NCI-H69 (cell line): ENCODE measurements at places on chromosomes 2 and 18.

- peak; percentile 76 for DNase-seq
These were observed 800 bp downstream of the RPRM start for GRCh38 chr2:153477636-153478288.

GRCh38 chr18:35618696-35619095 is 37.2 kb downstream of the GALNT1 start:
- peak; percentile 30 for DNase-seq

DNA sequence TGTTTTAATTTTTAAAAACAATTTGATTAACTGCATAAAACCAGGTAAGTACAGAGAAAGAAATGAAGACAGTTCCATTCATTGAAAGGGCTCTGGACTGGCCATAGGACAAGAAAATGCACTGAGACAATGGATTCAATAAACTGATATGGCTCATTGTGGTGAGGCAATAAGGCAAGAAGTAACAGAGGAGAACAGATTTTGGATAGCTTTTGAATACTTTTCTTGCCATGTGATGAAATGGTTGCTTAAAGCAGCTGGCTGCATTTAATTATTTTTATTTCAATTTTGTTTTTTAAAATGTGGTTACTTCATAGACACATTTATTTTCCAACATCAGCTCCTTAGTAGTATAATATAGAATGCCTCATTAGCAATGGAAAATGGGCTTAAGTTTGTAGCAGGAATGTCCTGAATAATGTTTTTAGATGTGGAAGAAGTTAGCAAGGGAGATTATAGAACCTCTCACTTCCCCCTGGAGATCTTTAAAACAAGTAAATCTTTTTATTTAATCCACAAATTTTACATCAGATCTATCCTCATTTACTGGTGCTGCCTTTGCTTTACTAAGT is 646.9 kb upstream of the ZEB2 start:
- no peak for DNase-seq

DNA sequence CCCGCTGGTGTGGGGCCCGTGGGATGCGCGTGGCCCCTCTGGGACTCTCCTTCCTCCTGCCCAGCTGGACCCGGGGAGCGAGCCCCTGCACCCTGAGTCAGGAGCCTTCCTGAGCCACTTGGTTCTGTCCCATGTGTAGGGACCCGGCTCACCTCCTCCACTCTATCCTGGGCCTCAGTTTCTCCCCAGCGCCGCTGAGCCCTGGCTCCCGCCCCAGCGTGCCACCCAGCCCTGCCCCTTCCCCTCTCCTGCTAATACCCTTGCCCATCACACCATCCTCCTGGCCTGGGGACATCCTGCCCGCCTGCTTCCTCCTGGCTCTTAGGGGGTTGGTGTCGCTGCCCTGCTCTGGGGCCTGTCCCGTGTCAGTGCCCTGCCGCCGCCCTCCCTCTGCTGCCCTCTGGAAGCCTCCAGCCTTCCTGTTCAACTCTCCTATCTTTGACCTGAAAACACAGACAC is 24.8 kb downstream of the GPC1 start:
- no peak for DNase-seq

DNA sequence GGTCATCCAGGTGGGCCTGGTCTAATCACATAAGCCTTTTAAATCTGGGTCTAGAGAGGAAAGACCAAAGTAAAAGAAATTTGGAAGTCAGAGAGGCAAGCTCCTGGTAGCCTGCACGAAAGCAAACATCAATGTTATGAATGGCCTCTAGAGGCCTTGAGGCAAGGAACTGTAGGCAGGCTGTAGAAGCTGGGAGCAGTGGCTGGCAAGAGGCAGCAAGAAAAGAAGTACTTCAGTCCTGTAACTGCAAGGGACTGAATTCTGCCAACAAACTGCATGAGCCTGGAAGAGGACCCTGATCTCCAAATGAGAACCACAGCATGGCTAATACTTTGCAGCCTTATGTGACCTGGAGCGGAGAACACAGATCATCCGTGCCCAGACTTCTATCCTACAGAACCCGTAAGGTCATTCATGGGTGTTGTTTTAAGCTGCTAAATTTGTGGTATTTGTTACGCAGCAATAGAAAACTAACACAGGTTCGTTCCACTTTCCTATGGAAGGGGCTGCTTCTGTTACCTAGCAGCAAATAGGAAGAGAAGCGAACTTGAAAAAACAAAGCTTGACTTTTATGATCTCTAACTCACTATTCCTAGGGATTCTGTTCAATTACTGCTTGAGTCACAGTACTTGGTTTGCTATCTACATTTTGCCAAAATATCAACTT is 1.2 kb downstream of the IMMT start:
- peak; percentile 3 for DNase-seq

DNA sequence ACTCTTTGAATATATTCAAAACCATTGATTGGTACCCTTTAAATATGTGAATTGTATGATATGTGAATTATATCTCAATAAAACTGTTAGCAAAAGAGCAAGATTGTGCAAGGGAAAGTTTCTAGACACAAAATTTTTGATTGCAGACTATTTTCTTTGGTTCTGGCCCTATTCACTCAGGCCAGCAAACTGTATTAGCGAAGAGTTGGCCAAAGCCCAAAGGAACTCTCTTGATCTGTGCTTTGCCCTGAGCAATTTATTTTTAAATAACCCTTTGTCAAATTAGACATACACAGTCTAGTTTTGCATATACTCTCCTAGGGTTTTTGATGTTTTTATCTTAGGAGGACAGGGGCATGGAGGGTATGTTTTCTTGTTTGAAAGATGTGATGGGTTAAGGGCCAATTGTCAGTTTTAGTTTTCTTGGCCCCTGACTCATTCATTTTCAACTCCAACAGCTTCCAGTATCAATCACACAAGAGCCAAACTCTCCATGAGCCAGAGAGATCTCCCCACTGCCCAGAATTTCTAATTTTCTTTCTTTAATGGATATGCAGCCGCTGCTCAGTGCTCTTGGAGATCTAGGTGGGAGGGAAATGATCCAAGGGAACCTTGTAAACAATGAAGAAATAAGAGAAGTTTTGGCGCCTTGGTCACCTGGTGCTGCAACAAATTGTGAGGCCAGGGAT is 231.5 kb downstream of the SRBD1 start:
- DNase-seq = no peak

- peak; percentile 61 for DNase-seq
These were observed at the start of gene C1QL2 for GRCh38 chr2:119158563-119159347. Gene C1QL2, minus strand, starts transcription at chr2:119158751. Its CDS starts 482 bp downstream, at chr2:119158269.

- DNase-seq = no peak
These were observed 279.1 kb downstream of the ZEB2 start for GRCh38 chr2:144240656-144241339.

DNA sequence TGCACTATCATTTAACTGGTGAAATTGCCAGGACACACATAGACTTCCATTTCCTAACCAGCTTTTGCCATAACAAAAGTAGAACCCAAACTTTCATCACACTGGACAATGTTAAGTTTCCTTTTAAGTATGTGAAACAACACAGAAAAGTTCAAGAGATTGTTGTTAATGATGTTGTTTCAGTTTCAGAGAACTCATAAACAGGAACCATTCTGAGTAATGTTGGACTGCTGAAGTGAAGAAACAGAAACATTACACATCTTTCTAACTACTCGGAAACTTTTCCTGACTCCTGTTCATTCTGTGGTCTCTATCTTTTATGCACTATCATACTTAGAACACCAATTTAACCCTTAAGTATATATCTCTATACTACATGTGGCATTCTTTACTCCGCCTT is 179.2 kb downstream of the RIT2 start:
- DNase-seq = no peak

- DNase-seq = no peak
These were observed 72.1 kb downstream of the CCDC150 start for GRCh38 chr2:196711625-196712024.

- no peak for DNase-seq
These were observed 36.5 kb upstream of the TFCP2L1 start for GRCh38 chr2:121321476-121321875.
